NCI-H460 (cell line): ENCODE measurements at places on chromosomes 16 and 17.

DNA sequence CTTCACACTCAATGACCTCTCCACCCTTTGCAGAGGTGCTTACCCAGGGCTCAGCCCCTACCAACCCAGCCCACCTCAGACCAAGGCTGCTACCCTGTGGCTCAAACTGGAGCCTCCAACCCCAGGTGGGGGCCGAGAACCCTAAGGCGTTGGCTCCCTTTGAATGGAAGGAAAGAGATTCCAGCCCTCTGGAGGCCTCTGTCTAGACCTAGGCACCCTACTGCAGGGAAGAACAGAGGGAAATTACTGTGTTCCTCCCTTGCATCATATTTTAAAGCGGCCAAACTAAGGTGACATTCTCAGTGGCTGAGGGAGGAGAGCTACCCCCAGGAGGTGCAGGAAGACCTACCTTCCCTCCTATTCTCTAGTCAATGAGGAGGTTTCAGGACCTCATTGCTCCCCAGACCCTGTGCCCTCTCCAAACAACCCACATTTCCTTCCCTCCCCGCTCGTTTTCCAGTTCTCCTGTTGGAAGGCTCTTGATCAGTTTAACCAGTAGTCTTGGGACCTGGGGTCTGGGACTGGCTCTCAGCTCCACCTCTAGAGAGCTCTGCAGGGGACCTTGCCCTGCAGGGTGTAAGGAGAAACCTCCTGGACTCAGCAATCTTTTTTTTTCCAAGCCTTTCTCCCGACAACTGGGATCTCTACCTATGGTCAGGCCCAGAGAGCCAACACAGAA, 5.5 kb upstream of the HOXB8 start:
- no peak for DNase-seq

GRCh38 chr17:76268991-76269981, 4.1 kb downstream of the UBALD2 start:
- DNase-seq = no peak

DNA sequence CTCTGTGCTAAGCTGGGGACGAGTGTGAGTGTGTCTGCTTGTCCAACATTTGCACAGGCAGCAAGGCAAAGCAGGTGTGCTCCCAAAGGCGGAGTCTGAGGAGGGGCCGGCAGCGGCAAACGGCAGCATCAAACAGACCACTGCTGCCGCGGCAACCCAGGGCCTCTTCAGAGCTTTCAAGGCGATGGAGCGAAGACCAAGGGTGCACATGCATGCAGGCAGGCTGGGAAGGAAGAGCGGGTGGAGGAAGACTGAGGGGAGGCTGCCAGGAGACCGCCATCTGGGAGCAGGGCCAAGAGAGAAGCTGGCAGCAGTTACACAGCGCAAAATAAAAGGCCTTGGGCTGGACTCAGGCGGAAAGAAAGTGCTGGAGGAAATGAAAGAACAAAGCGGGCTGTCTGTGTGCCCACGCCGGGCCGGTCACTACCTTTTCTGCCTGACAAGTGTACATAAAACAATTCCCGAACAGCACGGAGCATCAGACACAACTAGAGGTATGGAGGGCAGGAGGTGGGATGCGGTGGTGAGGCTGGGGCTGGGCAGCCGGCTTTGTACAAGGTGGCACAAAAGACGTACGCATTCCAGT, 8.5 kb downstream of the TIMM22 start:
- no peak for DNase-seq

DNA sequence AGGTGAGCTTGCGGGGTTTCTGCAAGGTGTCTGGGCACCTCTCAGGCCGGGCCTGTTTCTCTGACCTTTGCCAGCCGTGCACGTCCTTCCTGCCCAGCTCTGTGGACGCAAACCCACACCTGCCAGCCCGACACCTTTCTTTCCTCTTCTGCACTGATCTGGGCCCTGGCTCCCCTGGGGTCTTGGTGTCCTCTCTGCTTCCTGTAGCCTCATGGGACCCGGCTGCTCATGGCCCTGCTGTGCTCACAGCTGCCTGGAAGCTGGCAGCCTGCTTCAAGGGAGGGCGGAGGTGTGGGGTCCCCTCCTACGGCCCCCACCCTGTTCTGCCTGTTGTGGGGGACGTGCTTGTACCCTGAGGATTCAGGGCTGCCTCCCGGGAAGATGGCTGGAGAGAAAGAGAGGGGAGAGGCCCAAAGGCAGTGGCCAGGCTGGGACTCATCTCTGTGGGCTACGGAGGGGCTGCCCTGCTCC, 342.4 kb downstream of the SEC14L1 start:
- DNase-seq = no peak

GRCh38 chr16:19363740-19364139, 53.9 kb upstream of the TMC5 start:
- DNase-seq = no peak
